Pancreas (tissue), 10 donors: ENCODE measurements at places on chromosomes 6 and 20. TPM values are rescaled to one million over a fixed set of nuclear protein-coding genes. Genes with fewer than 3 reads are reported as not detected.

- no peaks in the 10 kb centered on the region for H3K4me1 ChIP-seq
- H3K36me3 ChIP-seq, result no peaks in the 10 kb centered on the region
- no peak overlapping the region for H3K4me3 ChIP-seq
- no peak overlapping the region for H3K27ac ChIP-seq
Observed at GRCh38 chr6:160137989-160138835, 16.6 kb downstream of the SLC22A1 start.

- DNase-seq, result peak; percentile 81
- peaks cover 22% of the 10 kb centered on the region for H3K4me1 ChIP-seq
- no peaks in the 10 kb centered on the region for H3K27me3 ChIP-seq
- no peaks in the 10 kb centered on the region for H3K36me3 ChIP-seq
Observed at GRCh38 chr20:32521780-32522525, 63.2 kb downstream of the NOL4L start.

The RNF39 gene
- polyA plus RNA-seq, result 0.54 TPM

DNA sequence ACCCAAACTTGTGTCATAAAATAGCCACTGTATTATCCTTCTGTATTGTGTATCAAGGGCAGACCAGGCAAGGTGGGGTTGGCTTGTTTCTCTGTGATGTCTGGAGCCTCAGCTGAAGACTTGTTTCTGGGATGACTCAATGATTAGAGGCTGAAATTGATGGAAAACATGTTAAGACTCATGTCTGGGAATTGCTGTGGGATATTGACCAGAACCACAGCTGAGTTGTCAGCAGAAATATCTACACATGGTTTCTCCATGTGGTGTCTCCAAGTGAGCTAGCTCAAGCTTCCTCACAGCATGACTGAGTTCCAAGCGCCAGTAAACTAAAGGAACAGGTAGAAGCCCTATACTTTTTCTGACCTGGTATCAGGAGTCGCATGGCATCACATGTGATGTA lies 128.5 kb upstream of the SYNDIG1 start:
- no peak overlapping the region for H3K27ac ChIP-seq
- H3K36me3 ChIP-seq, result no peaks in the 10 kb centered on the region
- no peaks in the 10 kb centered on the region for H3K4me1 ChIP-seq
- H3K4me3 ChIP-seq, result no peak overlapping the region
- no peaks in the 10 kb centered on the region for H3K27me3 ChIP-seq
- no peak for DNase-seq

- no peak overlapping the region for H3K4me3 ChIP-seq
- no peaks in the 10 kb centered on the region for H3K36me3 ChIP-seq
- no peak overlapping the region for H3K27ac ChIP-seq
- H3K27me3 ChIP-seq, result no peaks in the 10 kb centered on the region
Observed at GRCh38 chr6:159642481-159642880, 50.6 kb downstream of the SOD2 start.

- no peaks in the 10 kb centered on the region for H3K27me3 ChIP-seq
- no peaks in the 10 kb centered on the region for H3K4me1 ChIP-seq
- no peak overlapping the region for H3K27ac ChIP-seq
Observed at GRCh38 chr6:89987140-89987539, 92.9 kb downstream of the GJA10 start.

GRCh38 chr6:148446681-148447080 lies 104.0 kb downstream of the SASH1 start:
- H3K27ac ChIP-seq, result no peak overlapping the region
- no peak for DNase-seq
- no peaks in the 10 kb centered on the region for H3K4me1 ChIP-seq
- H3K27me3 ChIP-seq, result no peaks in the 10 kb centered on the region
- H3K4me3 ChIP-seq, result no peak overlapping the region

DNA sequence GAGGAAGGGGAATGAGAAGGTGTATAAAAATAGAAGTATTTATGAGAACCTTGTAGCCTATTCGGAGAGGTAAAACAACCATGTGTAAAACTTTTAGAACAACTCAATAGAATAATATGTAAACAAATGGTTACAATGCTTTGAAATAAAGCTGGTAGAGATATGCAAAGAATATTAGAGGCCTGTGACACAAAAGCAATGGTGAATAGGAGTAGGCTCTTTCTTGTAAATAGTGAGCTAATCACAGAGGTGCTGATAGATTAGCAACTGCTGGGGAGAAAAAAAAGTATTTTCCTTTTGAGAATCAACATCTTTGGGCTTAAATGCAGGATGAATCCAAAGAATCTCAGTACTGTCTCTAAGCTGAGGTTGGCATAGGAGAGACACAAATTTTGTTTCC lies 7.0 kb downstream of the TMEM200A start:
- no peaks in the 10 kb centered on the region for H3K4me1 ChIP-seq
- DNase-seq, result no peak
- H3K27me3 ChIP-seq, result no peaks in the 10 kb centered on the region
- no peaks in the 10 kb centered on the region for H3K36me3 ChIP-seq

- DNase-seq, result peak; percentile 96
- no peaks in the 10 kb centered on the region for H3K27me3 ChIP-seq
- no peaks in the 10 kb centered on the region for H3K36me3 ChIP-seq
- peak overlapping the region; percentile 78 for H3K27ac ChIP-seq
- H3K4me3 ChIP-seq, result no peak overlapping the region
Observed at GRCh38 chr20:3818155-3819151, 1.9 kb upstream of the AP5S1 start.

- no peaks in the 10 kb centered on the region for H3K36me3 ChIP-seq
- H3K4me3 ChIP-seq, result no peak overlapping the region
- peaks cover 5% of the 10 kb centered on the region for H3K4me1 ChIP-seq
- H3K27me3 ChIP-seq, result no peaks in the 10 kb centered on the region
- no peak overlapping the region for H3K27ac ChIP-seq
Observed at GRCh38 chr6:36626636-36627035, 32.5 kb downstream of the SRSF3 start.

DNA sequence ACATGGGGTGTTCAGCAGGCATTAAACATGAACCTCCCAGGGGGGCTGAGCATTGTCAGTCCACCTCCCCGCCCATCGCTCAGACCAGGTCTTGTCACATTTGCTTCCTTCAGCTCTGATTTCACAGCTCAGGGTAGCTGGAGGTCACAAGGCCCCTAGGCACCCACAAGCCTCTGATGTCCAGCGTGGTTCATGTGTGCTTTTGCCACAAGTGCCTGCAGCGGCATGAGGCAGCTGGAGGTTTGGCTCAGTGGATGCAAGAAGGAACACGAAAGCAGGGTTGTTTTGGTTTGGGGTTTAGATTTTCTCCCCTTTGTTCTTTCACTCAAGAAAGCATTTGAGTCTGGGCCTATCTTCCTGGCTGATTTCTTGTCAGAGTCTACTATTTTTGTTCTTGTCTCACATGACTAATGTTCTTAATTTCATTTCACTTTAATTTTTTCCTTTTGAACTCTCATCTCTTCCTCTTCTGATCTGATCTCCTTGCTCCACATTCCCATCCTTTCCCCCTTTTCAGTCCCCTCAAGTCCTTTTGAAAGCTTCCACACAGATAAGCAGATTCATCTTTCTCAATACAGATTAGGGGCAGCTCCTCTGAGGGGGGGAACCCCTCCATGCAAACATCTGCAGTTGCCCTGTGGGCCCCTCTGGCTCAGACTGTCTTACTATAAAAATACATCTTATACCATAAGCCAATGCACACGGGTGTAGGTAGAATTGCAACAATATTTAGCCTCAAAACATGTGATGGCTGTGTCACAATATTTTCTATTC lies 68.1 kb upstream of the CEP85L start:
- no peaks in the 10 kb centered on the region for H3K27me3 ChIP-seq
- no peak overlapping the region for H3K4me3 ChIP-seq
- H3K27ac ChIP-seq, result no peak overlapping the region
- H3K4me1 ChIP-seq, result no peaks in the 10 kb centered on the region
- DNase-seq, result no peak
- no peaks in the 10 kb centered on the region for H3K36me3 ChIP-seq

The SALL4 gene
- 3.0 TPM for polyA plus RNA-seq

DNA sequence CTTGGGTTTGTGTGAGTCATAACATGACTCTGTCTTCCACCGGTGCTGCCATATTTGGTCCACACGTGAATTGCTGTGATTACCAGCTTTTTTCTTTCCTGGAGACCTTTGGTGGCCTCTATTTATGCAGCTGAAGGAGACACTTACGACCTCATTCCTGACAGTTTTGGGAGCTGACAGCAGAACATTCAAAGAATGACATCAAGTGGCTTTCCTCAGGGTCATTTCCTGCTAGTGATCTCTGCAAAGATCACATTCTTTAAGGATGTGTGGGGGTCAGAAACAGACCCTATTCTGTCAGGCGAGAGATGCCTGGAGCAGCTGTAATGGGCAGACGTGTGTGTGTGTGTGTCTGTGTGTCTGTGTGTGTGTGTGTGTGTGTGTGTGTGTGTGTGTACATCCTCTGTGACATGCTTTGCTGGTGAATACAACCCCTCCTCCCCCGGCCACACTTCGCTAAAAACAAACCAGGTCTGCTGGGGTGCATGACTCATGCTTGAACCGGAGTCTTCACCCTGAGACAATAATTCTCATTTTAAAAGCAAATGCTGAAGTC lies 115.6 kb downstream of the TMEM170B start:
- H3K27ac ChIP-seq, result no peak overlapping the region
- no peak for DNase-seq
- no peak overlapping the region for H3K4me3 ChIP-seq
- no peaks in the 10 kb centered on the region for H3K36me3 ChIP-seq

The OR2J3 gene
- not detected for polyA plus RNA-seq

DNA sequence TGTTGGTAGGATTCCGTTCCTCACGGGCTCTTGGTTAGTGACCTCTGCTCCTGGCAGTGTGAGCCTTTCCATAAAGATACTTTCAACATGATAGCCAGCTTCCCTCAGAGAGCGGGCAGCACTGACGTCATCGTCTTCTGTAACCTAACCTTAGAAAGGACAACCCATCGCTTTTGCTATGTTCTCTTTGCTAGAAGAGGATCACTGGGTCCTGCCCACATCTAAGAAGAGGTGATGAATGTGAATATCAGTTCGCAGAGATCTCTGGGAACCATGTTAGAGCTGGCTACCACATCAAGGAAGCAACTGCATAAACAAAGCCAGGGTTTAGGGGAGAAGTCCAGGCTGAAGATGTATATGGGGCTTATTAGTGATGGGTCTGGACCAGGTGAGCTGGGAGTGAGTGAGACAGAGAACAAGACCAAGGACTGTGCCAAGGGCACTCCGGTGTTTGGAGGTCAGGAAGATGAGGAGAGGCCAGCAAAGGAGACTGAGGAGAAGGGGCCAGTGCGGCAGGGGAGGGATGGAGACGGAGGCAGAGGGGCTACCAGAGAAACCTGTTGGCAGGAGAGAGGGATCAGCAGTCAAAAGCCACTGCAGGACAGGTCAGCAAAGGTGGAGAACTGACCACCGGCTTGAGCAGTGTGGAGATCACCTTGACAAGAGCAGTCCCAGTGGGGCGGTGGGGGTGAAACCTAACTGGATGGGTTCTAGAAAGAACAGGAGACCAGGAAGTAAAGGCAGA lies 39.7 kb downstream of the PIM1 start:
- no peak for DNase-seq
- H3K27ac ChIP-seq, result no peak overlapping the region
- no peak overlapping the region for H3K4me3 ChIP-seq
- no peaks in the 10 kb centered on the region for H3K36me3 ChIP-seq

The PPP1R14C gene
- 7.3 TPM for polyA plus RNA-seq

The SLC22A2 gene
- polyA plus RNA-seq, result not detected

GRCh38 chr6:124829822-124830221 lies 132.4 kb upstream of the RNF217 start:
- H3K27me3 ChIP-seq, result no peaks in the 10 kb centered on the region
- H3K4me1 ChIP-seq, result no peaks in the 10 kb centered on the region
- no peak for DNase-seq
- H3K4me3 ChIP-seq, result no peak overlapping the region

- H3K4me3 ChIP-seq, result no peak overlapping the region
- peak overlapping the region; percentile 44 for H3K27ac ChIP-seq
- H3K27me3 ChIP-seq, result no peaks in the 10 kb centered on the region
- H3K36me3 ChIP-seq, result peaks cover 3% of the 10 kb centered on the region
- no peak for DNase-seq
Observed at GRCh38 chr6:152129691-152130151, 322.2 kb downstream of the ESR1 start.
